Endodermal cell (in vitro differentiated cells): ENCODE measurements at places on chromosomes 4 and X. TPM values are rescaled to one million over a fixed set of nuclear protein-coding genes. Genes with fewer than 3 reads are reported as not detected.

The MAGEB18 gene
- not detected in 2 replicates for total RNA-seq

The HTRA3 gene
- 4.4 and 4.6 TPM in 2 replicates for total RNA-seq

The FLNA gene
- total RNA-seq: 1,074 to 1,214 TPM (median 1,136 TPM) in 3 replicates

The PAGE2 gene
- total RNA-seq: not detected in 2 replicates

The DSPP gene
- total RNA-seq: not detected in 3 replicates

The CITED1 gene
- 0.40 and 0.93 TPM in 2 replicates for total RNA-seq

GRCh38 chr4:47334652-47335051, 128.8 kb downstream of the COMMD8 start:
- DNase-seq: no peak

GRCh38 chr4:11609751-11610150, 181.1 kb upstream of the HS3ST1 start:
- no peak for DNase-seq

DNA sequence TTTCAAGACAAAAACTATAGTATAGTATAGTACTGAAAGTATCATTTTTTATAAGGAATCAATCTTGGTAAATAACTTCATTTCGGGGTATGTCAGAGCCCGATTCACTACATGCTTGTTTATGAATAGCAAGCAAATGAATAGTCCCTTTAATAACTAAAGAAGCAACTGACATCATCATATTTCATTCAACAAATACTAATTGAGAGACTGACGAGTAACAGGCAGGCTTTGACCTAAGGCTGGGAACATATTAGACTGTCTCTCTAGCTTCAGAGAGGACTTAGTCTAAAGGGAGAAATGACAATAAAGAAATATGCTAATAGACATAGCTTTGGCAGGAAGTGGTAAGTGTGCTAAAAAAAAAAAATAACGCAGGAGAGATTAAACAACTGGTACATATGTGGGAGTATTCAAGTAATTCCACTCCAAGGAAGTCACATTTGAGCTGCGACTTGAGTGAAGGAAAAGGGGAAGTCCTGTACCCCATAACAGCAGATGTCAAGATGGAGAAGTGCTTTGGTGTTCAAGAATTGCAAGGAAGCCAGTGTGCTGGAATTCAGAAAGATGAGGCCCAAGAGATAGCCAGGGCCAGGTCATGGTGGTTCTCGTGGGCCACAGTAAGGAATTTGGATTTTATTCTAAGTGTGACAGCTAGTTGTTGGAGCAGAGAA, 284.9 kb downstream of the FBXO8 start:
- DNase-seq: no peak

DNA sequence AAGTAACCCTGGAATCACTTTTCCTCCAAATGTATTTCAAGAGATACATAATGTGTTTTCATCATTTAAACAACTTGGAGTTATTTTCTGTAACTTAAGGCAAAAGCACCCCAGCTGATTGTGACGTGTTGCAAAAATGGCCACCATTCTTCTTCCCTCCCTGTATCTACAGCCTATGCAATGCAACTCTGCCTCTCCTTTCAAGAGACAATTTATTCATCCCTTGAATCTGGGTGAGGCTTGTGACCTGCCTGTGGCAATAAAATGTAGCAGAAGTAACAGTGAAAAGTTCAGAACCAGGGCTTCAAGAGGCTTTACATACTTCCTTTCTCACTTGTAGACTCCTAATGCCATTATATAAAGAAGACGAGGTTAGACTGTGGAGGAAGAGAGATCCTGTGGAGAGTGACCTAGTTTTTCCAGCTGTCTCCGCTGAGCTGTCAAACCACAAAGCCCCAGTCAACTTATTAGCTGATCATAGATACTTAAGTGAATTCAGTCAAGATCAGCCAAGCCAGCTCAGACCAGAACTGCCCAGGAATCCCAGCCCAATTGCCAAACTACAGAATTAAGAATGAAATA, 81.0 kb upstream of the KLF3 start:
- DNase-seq: no peak

- DNase-seq: no peak
Measured at GRCh38 chrX:152177497-152178269, 39.3 kb upstream of the MAGEA10 start.

- no peak for DNase-seq
Measured at GRCh38 chrX:120468479-120468824, 644 bp downstream of the LAMP2 start.

DNA sequence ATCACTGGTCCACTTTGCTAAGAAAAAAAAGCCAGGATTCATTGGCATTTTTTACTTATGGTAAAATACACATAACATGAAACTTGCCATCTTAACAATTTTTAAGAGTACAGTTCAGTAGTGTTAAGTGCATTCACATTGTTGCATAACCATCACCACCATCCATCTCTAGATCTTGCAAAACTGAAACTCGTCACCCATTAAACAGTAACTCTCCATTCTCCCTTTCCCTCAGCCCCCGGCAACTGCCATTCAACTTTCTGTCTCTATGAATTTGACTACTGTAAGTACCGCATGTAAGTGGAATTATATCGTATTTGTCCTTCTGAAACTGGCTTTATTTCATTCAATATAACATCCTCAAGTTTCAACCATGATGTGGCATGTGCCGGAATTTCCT, 56.3 kb upstream of the LNX1 start:
- no peak for DNase-seq

DNA sequence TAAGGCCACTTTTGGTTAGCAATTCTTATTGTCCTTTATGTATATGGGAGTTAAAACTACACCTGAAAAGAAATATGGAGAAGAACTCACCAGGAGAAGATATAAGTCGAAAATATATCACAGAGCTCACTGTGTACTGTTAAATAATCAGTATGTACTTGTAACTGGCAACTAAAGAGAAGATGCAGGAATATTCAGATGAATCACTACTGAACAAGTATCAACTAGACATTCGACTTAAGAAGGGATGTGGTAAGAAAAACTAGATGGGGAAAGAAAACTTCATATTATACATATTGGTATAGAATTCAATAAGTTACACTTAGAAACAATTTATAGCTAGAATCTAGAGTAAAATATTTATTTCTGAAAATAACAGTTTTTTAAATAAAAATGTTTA, 230.0 kb downstream of the CAMK2D start:
- no peak for DNase-seq

GRCh38 chrX:24423960-24424359, 41.1 kb upstream of the PDK3 start:
- no peak for DNase-seq

GRCh38 chrX:13569479-13570260, at the start of gene EGFL6:
Gene EGFL6 (plus strand): TSS chrX:13569601. CDS start chrX:13569862, 261 bp downstream.
- peak; percentile 74 for DNase-seq

- no peak for DNase-seq
Measured at GRCh38 chr4:4991541-4992099, 27.6 kb downstream of the CYTL1 start.

GRCh38 chr4:22906045-22906444, 213.3 kb downstream of the GBA3 start:
- no peak for DNase-seq

- no peak for DNase-seq
Measured at GRCh38 chr4:6352031-6352692, 82.5 kb downstream of the WFS1 start.

DNA sequence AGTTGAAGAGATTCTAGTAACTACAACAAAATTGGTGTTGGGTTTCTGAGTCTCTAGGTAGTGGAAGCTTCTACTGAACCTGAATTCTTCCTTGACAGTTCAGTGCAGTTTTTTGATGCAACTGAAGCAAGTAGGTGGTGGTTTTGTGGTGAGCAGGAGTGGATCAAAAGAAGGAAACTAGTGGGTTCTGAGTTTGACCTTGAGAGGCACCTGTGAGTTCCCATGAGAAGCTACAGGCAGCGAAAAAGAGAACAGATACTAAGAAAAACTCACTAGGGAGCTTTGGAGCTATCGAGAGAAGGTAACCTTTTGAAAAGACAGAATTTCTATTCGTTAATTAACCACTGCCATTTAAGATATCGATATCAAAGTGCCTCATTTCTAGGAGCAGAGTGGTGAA, 145.2 kb downstream of the PDHA2 start:
- DNase-seq: no peak

DNA sequence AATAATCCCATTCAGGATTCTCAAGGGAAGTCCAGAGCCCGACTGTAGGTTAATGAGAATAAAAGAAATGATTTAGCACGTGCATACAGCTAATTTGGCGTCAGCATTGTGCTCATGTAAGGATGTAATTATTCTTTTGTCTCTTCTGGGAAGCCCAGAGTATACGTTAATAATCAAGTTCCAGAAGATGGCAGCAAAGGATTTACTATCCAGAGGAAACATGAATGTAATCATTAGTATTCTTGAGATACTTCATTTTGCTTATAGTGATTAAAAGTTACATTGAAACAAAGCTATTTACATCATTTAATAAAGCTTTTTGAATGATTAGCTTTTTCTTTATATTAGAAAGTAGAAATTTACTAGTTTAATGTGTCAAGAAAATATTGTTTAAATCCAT, 27.1 kb upstream of the MAP9 start:
- DNase-seq: no peak

DNA sequence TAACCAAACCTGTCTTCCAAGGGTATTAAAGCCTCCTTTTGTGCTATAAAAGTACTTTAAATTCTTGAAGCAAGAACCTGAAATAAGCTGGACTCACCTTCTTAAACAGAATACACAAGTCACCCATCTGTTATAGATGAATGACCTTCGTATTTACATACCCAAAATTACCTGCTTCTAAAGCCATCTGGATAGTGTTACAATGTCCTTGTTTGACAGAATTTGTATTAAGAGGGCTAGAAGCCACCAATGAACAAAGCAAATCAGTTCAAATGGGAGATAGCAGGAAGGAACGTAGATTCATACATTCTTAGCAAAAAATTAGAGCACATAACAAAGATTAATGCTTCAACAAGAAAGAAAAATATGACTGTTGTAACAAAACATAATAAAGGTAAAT, 33.7 kb upstream of the CCSER1 start:
- DNase-seq: no peak

GRCh38 chr4:152981278-152981677, 45.2 kb downstream of the FHDC1 start:
- no peak for DNase-seq

DNA sequence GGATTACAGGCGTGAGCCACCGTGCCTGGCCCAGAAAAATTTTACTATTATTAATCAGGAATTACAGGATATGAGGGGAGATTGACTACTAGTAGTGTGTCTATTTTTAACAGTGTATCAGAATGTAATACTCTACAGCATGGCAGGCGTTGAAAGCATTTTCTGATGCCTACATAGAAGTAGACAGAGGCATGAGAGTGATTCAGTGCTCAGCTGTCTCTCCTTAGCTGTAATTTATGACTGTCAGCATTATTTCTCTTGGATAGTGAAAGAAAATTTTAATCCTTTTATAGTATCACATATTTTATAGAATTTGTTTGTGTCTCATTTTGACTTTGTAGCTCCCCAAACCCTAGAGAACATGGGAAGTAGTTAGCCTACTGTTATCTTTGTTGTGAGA, 20.7 kb downstream of the ARHGAP24 start:
- no peak for DNase-seq

GRCh38 chrX:111191598-111191997, 78.7 kb downstream of the CAPN6 start:
- no peak for DNase-seq

GRCh38 chr4:4810092-4810774, 49.2 kb upstream of the MSX1 start:
- no peak for DNase-seq

DNA sequence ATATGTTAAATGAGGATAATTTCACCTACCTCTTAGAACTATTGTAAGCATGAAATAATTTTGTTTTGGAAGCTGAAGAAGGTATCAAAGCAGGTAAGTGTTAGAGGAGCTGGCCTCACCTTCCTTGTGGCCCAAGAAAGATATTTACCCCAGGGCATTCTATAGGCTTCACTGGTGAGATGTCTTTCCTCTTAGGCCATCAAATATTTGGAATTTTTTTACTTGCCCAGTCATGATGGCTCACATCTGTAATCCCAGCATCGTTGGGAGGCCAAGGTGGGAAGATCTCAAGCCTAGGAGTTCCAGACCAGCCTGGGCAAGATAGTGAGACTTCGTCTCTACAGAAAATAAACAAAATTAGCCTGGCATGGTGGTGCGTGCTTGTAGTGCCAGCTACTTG, 6.1 kb upstream of the SMS start:
- peak; percentile 17 for DNase-seq

DNA sequence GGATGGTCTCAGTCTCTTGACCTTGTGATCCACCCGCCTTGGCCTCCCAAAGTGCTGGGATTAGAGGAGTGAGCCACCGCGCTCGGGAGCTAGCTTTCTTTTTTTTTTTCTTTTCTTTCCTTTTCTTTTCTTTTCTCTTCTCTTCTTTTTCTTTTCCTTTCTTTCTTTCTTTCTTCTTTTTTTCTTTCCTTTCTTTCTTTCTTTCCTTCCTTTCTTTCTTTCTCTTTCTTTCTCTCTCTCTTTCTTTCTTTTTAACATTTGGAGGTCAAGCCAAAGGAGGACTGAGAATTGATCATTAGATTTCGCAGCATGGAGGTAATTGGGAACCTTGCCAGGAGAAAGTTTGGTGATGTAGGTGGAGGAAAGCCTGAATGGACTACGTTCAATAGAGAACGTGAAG, 67.4 kb downstream of the LARP7 start:
- DNase-seq: peak; percentile 14

DNA sequence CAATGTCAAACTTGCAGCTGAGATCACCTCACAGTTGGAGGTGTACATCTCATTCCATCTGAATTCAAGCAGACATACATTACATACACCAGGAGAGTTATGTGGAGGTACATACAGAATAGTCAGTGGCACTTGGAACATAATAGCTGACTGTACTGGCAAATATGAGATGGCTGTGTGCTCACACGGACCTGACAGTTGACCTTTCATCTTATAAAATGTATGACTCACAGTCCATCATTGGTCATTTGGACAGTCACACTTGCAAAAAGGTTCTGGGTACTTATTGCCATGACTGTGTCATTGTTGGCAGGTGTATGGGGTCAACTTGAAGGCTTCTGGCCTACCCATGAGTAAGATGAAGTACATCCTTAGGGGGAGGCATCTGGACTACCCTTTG, 88.6 kb upstream of the WDR1 start:
- no peak for DNase-seq

- DNase-seq: peak; percentile 65
Measured at GRCh38 chr4:16377887-16378286, 151.6 kb upstream of the TAPT1 start.

GRCh38 chr4:26020083-26020668, 106.2 kb downstream of the SMIM20 start:
- DNase-seq: no peak

GRCh38 chr4:5066101-5066500, 14.8 kb downstream of the STK32B start:
- no peak for DNase-seq
